NCI-H1105 treated with DMSO at 0.1 percent for 48 hours (cell line): ENCODE measurements at places on chromosomes 6 and 20.

GRCh38 chr6:45112711-45113110, 215.4 kb upstream of the RUNX2 start:
- no peak for DNase-seq

DNA sequence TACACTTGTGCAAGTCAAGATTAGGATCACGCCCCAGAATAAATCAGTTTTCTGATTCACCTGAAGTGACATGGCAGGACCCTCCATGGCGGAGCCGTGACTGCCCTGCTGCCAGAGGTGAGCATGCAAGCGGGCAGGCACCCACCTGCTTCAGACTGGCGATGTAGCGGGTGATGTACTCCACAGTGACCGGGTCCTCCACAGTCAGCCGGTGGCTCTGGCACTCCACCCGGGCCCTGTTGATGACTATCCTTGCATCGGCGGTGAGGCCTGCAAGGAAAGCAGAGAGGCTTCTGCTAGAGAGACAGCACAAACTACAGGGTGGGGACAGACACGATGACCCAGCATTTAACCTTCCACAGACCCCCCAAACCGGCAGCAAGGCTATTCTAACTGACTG, 3.6 kb downstream of the PSMA7 start:
- DNase-seq = no peak

GRCh38 chr6:90080876-90081481, 186.7 kb downstream of the GJA10 start:
- no peak for DNase-seq

- no peak for DNase-seq
Measured at GRCh38 chr6:121697921-121698320, 262.5 kb downstream of the GJA1 start.

- no peak for DNase-seq
Measured at GRCh38 chr6:75676377-75676776, 72.7 kb upstream of the MYO6 start.

- DNase-seq = no peak
Measured at GRCh38 chr6:75752365-75752764, 3.3 kb downstream of the MYO6 start.

- DNase-seq = no peak
Measured at GRCh38 chr6:119227377-119227776, 122.2 kb downstream of the MAN1A1 start.
